ENCODE measurements at places on chromosomes 4 and X. TPM values are rescaled to one million over a fixed set of nuclear protein-coding genes. Genes with fewer than 3 reads are reported as not detected.

Gene EPHA5
- total RNA-seq = not detected

Gene EMCN
- 44.3 TPM for total RNA-seq

Gene DSPP
- not detected for total RNA-seq

Gene MAGEA10
- not detected for total RNA-seq

Gene PWWP3B
- total RNA-seq = not detected

Gene UGT2A3
- total RNA-seq = not detected

Gene DDIT4L
- total RNA-seq = 2.0 TPM

Gene CCDC158
- total RNA-seq = not detected

Gene BEND4
- total RNA-seq = under 0.01 TPM

Gene SCRG1
- total RNA-seq = not detected

Gene SHROOM3
- total RNA-seq = 0.13 TPM

Gene RBM46
- total RNA-seq = not detected

Gene REST
- 27.2 TPM for total RNA-seq

Gene TMEM31
- not detected for total RNA-seq

Gene RBMXL3
- total RNA-seq = not detected

Gene CFAP99
- not detected for total RNA-seq

Gene HTN3
- not detected for total RNA-seq

Gene TNIP3
- total RNA-seq = under 0.01 TPM

Gene FRMD7
- not detected for total RNA-seq

Gene CLTRN
- not detected for total RNA-seq

Gene UGT2B10
- total RNA-seq = not detected

Gene NDP
- total RNA-seq = under 0.01 TPM

Gene CYTL1
- total RNA-seq = 41.8 TPM

Gene NKX6-1
- total RNA-seq = not detected

Gene ZNF732
- 0.63 TPM for total RNA-seq

Gene GPRASP1
- total RNA-seq = 1.1 TPM

Gene CXCL10
- total RNA-seq = 0.13 TPM

Gene SPOCK3
- total RNA-seq = not detected

Gene ATP1B4
- total RNA-seq = not detected

Gene HMX1
- total RNA-seq = not detected
